ENCODE measurements at places on chromosomes 5 and 9.

DNA sequence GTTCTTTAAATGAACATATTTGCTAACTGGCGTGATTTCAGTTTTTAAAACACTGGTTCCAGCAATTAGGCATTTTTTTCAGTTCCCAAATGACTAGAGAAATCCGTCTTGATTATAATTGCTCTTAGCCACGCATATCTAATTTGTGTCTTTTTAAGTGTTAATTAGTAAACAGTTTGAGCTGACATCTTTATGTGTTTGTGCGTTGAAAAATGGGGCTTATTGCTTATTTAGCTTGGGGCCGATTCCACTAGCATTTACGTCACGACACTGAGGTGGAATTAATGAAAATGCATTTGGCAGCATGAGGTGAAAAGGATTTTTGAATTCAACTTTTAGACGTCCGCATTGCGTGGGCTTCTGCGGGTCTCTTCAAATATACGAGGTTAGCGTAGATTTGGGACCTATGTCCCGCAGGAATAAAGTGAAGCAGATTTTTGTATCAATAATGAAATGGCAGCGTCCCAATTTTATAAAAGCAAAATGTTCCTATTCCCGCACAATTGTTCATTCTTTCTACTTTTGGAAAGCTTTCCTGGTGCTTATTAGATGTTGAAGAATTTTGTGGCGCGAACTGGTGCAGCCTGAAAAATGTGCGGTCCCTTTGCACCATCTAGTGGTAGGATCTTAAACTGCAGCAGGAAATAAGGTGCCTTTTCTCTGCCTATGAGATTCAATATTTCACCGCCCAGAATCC is 122.7 kb upstream of the LMX1B start:
- DNase-seq: peak; percentile 69

DNA sequence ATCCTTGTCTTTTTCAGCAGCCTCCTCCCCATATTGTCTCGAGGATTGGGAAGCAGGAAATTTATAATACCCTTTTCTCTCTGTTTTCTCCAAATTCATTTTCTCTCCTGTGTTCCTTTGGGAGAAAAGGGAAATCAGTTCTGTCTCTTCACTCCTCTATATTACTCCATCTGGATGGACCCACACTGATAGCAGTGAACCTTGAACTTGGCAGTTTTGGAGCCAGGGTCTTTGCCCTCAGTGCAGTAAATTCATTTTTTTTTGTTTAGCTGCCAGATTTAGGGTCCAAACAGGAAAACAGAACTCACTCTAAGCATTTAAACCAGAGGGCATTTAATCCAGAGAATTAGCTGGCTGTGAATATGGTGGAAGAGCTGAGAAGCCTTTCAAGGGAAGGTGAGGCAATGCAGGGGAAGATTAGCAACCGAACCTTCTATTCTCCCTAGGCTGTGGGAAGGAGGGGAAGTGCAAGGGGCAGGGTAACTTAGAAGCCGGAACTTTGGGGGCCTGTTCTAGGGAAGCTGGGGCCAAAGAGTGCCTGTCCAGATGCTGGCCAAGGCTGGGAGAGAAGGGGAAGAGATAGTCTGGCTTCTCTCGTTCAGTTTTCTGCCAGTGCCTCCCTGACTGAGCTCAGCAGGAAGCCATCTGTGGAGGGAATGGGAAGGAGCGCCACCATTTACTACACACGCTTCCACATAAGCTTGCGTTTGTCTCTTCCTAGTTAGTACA is 16.3 kb upstream of the NPR2 start:
- no peak for DNase-seq

- DNase-seq: no peak
Observed at GRCh38 chr9:14957109-14957508, 46.9 kb upstream of the FREM1 start.

GRCh38 chr5:121396716-121397115 is 455.0 kb upstream of the FTMT start:
- DNase-seq: no peak

- no peak for DNase-seq
Observed at GRCh38 chr9:27701016-27701415, 127.7 kb upstream of the C9orf72 start.

DNA sequence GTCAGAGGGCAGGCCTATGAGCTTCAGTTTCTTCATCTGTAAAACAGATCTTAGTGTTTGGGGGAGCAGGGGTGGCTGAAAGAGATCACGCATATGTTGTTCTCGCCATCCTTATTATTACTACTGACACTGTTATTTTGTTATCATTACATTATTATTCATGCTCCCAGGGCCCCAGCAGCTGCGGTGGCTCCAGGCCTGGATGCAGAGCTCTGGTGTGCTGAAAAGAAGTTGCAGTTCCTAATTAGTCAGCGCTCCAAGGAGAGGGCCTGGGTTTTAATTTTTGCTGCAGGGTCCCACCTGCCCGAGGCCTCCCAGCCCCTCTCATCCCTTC is 19.5 kb downstream of the CXXC5 start:
- DNase-seq: peak; percentile 60

DNA sequence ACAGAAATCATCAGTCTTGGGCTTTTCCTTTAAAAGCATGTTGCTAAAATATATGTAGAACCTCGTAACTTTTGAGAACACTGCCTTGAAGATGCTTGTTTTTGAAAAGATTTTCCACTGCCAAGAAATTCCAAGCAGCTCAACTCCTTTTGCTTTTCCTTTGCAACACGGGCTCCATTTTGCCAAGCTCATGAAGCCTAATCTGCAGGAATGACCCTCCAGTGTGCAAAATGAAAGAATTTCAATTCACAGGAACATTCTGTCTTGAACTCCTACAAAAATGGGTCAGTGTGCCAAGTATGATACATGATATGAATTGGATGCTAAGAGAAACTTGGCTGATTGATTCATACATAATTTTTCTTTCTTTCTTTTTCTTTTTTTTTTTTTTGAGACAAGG is 35.4 kb upstream of the ERCC6L2 start:
- DNase-seq: no peak

DNA sequence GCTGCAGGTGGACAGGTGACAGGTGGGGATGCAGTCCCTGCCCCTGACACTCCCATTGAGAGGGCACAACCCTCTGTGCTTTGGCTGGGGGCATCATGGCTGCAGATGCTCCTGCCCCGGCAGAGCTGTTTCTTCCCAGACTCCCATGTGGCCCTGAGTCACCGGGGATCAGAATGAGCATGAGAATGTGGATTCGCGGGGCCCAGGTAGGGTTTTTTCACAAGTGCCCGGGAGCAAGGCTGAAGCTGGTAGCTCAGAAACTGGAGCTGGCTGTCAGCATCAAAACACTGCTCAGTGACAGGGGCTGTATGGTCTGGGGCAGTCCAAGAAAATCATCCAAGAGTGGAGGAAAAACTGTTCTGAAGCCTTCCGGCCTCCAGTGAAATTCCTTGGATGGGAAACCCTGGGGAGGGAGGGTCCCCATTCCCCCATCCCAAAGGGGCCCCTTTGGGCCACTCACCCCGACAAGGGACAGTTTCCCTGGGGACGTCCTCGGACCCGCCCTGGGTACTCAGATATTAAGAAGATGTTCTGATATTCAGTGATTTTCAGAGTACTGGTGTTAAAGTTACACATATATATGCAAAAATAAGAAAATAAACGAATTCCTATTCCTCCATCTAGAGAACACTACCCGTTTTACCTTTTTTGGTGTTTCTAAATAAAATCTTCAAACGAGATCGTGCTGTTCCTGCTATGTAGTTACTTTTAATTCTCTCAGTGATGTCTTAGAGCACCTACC is 120.1 kb upstream of the LPCAT1 start:
- no peak for DNase-seq

DNA sequence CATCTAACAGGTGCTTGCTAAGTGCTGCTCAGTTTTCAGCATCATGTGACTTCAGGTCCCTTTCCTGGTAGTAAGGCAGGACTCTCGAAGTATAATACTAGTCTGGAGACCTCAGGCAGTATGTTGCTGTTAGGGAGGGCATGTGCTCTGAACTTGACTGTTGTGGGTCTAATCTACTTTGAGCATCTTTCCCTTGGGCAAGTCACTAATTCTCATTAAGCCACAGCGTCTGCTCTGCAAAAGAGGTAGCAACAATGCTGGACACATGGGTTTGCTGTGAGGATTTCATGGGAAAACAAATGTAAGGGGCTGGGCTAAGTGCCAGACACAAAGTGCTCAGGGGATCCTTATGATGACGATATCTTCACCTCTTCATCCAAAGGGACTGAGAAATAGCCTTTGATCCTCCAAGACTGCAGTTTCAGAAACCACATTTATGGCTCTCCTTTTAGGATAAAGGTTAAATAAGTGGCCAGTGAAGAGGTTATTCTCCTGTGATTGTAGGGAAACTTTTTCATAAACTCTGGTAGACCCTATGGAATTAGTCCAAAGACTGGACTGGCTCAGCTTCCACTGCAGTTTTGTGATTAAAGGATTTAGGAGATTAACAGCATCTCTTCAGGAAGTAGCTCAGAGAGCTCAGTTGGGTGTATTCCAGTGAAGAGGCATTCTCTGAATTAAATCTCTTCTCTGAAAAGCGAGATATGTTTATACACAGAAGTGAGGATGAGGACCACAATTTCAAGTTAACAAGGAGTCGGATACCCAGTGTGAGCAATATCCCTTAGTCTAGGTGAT is 216.6 kb downstream of the SGCD start:
- DNase-seq: no peak

DNA sequence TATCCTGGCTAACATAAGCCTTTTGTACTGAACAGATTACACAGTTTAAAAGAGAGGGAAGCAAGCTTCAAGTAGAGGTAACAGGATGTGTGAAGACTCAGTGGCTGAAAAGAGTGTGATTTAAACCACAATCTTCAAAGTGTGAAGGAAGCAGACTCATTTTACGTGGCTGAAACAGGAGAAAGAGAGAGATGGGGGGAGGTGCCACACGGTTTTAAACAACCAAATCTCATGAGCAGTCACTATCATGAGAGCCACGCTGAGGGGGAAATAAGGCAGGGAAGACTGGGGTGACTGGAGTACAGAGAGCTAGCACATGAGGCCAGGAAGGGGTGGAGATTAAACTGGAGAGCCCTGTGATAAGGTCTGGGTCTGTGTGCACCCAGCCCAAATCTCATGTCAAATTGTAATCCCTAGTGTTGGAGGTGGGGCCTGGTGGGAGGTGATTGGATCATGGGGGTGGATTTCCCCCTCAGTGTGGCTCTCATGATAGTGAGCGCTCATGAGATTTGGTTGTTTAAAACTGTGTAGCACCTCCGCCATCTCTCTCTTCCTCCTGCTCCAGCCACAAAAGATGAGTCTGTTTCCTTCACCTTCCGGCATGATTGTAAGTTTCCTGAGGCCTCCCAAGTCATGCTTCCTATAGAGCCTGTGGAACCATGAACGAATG is 318.6 kb upstream of the CD180 start:
- DNase-seq: no peak
